ENCODE measurements at places on chromosomes 2 and 18. TPM values are rescaled to one million over a fixed set of nuclear protein-coding genes. Genes with fewer than 3 reads are reported as not detected.

GRCh38 chr18:70468861-70469547, 180.2 kb downstream of the SOCS6 start:
- DNase-seq = no peak

- peak; percentile 35 for DNase-seq
Observed at GRCh38 chr18:23809415-23809814, 120.2 kb downstream of the LAMA3 start.

- DNase-seq = no peak
Observed at GRCh38 chr18:29879763-29880162, 1162.8 kb downstream of the DSC3 start.

DNA sequence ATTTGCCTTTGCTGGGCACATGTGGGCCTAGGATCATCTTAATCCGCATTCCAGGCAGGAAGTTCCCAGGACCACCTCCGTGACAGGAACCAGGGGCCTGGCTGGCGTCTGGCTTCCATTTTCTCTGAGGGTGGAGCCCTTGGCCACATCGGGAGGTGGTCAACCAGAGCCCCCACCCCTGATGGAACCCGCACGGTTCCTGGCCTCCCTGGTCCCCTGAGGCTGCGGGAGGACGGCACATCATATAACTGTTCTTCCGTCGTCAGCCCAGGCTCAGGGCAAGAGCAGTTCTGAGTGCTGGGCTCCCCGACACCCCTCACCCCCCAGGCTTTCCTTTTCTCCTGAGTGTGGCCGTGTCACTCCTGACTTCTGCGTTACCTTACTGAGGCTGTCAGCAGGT, 13.5 kb downstream of the ESPNL start:
- DNase-seq = no peak

DNA sequence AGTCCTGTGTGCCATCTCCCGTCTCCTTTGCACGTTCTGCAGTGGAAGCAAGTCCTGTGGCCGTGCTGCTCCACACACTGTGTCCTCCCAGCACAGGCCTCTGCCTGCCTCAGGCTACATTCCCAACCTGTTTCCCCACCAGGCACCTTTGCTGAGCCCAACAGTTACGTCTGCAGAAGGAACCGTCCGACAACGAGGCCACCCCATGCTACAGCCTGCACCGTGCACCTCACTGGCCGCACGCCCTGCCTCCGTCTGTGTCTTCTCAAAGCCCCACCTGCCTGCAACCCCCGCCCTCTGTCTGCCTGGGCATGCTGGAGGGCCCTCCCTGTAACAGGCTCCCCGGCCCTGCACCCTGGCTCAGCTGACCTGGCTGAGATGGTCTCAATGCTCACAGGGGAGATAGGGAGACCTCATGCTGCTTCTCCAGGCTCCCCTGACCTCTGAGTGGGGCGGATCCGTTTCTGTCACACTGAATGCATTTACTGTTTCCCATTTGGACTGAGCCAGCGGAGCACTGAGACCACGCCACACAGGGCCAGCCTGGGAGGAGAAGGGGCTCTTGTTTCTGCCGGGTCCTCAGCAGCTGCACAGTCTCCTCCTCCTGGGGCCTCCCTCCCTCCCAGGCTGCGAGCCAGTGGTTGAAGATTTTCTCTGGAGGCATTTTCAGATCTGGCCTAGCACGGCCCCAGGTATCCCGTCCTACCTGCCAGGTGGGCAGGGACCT, 109.1 kb upstream of the OTOS start:
- peak; percentile 89 for DNase-seq

GRCh38 chr2:11505652-11506610, 27.9 kb upstream of the GREB1 start:
- no peak for DNase-seq

GRCh38 chr2:4518596-4518995, 815.2 kb downstream of the DCDC2C start:
- DNase-seq = no peak

DNA sequence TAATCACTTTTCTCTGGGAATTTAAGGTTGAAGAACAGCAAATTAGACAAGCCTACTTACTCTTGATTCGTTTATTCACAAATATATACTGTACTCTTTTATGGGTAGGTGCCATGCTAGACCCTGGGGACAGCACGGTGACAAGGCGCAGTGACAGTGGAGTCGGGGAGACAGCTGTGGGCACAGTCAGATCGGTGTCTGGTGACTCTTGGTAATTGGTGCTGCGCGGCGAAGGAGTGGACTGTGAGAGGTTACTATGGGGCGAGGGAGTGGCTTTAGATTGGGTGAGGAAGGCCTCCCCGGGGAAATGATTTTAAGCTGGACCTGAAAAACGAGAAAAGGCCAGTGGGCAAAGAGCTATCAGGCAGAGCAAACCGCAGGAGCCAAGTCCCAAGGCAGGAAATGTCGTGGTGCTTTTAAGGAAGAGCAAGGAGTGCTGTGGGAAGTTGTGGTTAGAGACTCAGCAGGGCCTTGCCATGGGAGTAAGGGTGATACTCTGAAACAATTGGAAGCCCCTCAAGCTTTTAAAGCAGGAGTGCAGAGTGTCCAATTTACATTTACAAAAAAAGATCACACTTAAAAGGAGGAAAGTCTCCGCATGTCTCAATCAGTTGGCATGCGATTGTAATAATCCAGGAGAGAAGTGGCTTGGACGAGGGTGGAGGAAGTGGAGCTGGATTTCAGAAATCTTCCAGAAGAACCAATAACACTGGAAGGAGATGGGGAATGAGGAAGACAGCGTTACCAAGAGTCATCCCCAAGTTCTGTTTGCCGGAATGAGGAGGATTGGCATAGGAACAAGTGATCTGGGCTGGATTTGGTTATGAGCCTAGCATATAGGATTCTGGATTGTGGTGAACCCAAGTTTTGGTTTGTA, 36.1 kb upstream of the TXNDC2 start:
- peak; percentile 82 for DNase-seq

GRCh38 chr2:73092146-73092783, 20.5 kb downstream of the RAB11FIP5 start:
- DNase-seq = no peak

DNA sequence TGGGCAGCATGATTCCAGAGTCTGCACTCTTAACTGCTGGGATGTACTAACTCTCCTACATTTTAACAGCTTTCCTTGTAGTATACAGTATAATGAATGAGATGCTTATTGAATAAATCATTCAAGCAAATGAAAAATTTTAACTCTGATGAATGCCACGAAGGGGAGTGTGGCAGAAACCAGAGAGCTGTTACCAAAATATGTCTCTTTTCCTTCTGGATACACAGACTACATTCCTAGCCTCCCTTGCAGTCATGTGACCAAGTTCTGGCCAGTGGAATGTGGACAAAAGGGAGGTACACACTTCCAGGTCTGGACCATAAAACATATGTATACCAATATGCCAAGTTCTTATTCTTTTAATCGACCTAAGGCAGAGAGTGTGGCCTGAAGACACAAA, 1.7 kb upstream of the EML4 start:
- DNase-seq = peak; percentile 18

DNA sequence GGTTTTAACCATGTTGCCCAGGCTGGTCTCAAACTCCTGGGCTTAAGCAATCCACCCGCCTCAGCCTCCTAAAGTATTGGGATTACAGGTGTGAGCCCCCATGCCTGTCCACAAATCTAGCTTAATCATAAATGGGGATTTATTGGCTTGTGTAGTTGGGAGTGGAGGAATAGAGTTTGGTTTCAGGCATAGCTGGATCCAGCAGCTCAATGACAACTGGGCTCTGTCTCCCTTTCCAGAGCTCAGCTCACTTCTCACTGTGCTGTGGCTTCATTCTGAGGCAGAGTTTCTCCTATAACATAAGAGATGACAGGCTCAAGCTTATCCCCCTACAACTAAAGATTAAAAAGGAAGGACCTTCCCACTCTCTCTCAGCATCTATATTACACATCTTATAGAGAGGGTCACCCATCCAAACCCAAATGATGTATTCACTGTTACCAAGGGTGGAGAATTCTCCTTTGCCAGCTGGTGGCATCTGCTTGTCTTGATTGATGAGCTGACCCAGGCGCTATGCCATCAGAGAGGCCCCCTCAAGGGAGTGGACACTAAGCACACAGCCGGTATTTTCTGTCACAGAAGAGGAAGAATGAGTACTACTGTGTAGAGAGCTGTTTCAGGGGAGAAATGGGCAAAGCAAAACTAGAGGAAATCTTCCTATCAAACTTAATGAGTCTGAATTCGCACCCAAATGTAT, 280.4 kb downstream of the PTPRM start:
- peak; percentile 30 for DNase-seq

GRCh38 chr2:19496646-19497045, 138.2 kb upstream of the OSR1 start:
- no peak for DNase-seq

- no peak for DNase-seq
Observed at GRCh38 chr2:240995041-240996021, 3.1 kb upstream of the SNED1 start.

- no peak for DNase-seq
Observed at GRCh38 chr2:196924051-196924450, 2.5 kb downstream of the PGAP1 start.

DNA sequence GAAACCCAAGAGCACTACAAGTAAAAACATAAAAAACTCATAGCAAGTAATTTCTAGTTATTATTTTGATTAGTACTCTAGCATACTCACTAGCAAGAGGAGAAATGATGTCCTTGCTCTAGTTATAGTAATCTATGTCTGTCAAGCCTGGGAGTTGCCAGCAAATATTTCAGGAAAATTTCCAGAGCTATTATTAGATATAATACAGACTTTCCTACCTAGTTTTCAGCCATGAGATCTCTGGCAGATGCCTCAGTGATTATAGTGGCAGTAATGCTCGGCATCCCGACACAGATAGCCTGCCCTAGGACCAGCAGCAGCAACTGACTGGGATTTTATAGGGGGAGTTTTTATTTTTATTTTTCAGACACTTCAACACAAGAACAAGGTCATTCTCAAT, 224.4 kb downstream of the ZNF385B start:
- DNase-seq = no peak

The L3MBTL4 gene
- 6.5 TPM for total RNA-seq

The DSC2 gene
- total RNA-seq = 54.9 TPM

The FBXO48 gene
- total RNA-seq = 0.82 TPM

The ALPP gene
- total RNA-seq = not detected

The SPC25 gene
- 3.4 TPM for total RNA-seq

The EML4 gene
- total RNA-seq = 37.7 TPM

The CREG2 gene
- total RNA-seq = 0.92 TPM

The RGPD4 gene
- total RNA-seq = not detected

The RELCH gene
- 47.2 TPM for total RNA-seq

The ASB1 gene
- total RNA-seq = 43.6 TPM
